ENCODE measurements at places on chromosomes 6 and 20.

GRCh38 chr20:15860850-15861249 is 712.4 kb downstream of the KIF16B start:
- no peak for DNase-seq

- DNase-seq: no peak
These were observed 48.0 kb downstream of the MUC22 start for GRCh38 chr6:31058128-31058894.

GRCh38 chr6:109349419-109349987 is 32.8 kb downstream of the CD164 start:
- no peak for DNase-seq

DNA sequence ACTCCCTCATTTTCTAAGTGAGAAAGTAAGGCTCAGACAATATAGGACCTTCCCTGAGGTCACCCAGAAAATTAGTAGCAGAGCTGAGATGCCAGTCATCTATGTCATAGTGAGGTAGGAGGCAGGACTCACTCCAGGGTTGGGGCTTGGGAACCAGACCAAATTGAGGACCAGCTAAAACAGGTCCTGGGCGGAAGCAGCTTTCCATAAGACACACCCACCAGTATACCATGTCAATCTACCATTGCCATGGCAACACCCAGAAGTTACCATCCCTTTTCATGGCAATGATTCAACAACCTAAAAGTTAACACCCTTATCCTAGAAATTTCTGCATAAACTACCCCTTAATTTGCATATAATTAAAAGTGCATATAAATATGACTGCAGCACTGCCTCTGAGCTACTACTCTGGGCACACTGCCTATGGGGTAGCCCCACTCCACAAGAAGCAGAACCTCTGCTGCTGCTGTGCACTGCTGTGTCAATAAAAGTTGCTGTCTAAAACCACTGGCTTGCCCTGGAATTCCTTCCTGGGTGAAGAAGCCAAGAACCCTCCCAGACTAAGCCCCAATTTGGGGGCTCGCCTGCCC is 30.3 kb upstream of the OCSTAMP start:
- no peak for DNase-seq

GRCh38 chr20:10404959-10405530 is 29.0 kb downstream of the MKKS start:
- no peak for DNase-seq

- DNase-seq: no peak
These were observed 144.5 kb downstream of the MAP3K7 start for GRCh38 chr6:90442366-90442765.

Measured in stimulated activated CD4-positive, alpha-beta T cell treated with anti-CD3 and anti-CD28 coated beads, Interleukin-15, amount 100 ng/mL, for 48 hours (primary cell).